ENCODE measurements at places on chromosomes 3 and 15.

DNA sequence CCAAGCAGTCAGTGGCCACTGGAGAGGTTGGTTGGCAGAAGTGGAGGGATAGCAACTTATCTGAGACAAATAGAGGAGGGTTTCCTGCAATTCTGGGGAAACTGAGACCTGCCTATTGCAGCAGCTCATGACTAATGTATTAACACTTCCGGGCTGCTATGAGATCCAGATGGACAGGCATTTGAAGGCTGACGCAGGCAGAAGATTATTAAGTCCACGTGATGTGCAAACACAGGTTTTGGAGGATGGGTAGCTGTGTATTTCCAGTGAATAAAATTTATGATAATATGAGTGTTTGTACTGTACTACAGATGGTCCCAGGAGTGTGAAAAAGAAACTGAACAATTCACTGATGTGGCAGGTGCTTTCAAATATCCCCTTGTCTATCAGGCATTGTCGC, 28.5 kb upstream of the CFAP161 start:
- no peak for DNase-seq

GRCh38 chr3:127411083-127411727, 123.4 kb upstream of the PRR20G start:
- no peak for DNase-seq

DNA sequence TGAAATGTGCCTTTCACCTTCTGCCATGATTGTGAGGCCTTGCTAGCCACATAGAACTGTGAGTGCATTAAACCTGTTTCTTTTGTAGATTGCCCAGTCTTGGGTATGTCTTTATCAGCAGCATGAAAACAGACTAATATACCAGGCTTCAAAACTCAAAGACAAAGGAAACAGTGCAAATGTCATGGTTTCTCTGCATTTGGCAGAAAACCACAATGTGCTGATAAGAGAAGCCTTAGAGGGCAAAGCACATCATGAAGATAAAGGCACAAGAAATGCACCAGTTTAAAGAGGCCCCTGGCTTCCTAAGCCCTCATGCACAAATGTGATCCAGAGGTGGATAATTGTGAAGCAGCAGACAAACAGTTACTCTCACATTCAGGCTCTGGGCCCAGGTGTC, 259.2 kb downstream of the CPNE4 start:
- DNase-seq = no peak

GRCh38 chr15:71790081-71790480, 20.3 kb upstream of the NR2E3 start:
- DNase-seq = no peak

GRCh38 chr15:96261575-96262034, 68.9 kb upstream of the NR2F2 start:
- DNase-seq = no peak

DNA sequence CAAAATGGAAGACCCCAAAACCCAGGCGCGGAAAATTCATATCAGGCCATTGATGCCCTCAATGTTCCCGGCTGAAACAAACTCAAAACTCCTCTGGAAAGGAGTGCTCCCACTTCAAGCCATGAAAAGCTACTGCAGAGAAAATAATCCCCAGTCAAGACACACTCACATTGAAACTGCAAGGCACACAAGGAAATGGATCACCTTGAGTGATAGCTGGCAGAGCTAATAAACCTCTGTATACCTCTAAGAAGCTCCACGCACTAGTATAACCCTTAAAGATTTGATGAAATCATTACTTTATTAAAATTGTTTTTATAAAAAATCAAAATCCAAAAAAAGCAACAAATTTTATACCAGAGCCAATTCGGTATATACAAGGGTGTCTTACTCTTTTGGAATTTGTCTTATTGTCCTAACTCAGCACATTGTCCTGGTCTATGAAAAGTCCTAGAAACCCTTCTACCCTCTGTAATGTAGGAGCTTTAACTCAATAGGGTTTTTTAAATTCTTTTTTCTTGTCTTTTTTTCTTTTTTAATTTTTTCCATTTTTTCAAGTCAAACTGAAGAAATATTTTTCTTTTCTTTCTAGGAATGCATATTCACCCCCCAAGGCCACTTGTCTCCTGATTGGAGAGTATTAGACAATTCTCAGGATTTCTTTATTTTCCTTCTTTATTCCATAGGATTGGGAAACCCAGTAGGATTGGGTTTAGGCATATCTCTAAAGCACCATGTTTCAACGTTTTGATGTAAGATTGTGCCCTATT, 8.5 kb downstream of the CCR5AS start:
- no peak for DNase-seq

- DNase-seq = no peak
Observed at GRCh38 chr3:122251428-122251827, 68.0 kb downstream of the CASR start.

DNA sequence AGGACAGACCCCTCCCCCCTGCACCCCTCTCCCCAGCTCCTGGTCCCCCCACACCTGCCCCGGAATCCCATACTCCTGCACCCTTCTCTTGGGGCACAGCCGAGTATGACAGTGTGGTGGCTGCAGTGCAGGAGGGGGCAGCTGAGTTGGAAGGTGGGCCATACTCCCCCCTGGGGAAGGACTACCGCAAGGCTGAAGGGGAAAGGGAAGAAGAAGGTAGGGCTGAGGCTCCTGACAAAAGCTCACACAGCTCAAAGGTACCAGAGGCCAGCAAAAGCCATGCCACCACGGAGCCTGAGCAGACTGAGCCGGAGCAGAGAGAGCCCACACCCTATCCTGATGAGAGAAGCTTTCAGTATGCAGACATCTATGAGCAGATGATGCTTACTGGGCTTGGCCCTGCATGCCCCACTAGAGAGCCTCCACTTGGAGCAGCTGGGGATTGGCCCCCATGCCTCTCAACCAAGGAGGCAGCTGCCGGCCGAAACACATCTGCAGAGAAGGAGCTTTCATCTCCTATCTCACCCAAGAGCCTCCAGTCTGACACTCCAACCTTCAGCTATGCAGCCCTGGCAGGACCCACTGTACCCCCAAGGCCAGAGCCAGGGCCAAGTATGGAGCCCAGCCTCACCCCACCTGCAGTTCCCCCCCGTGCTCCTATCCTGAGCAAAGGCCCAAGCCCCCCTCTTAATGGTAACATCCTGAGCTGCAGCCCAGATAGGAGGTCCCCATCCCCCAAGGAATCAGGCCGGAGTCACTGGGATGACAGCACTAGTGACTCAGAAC, 9.8 kb downstream of the MAP1A start:
- DNase-seq = no peak

GRCh38 chr15:78641102-78641748, at the start of gene CHRNB4:
TSS of gene CHRNB4 (minus strand) at chr15:78641210. CDS start at chr15:78641133, 77 bp downstream.
- DNase-seq = no peak

GRCh38 chr15:66779331-66780009, 77.4 kb downstream of the SMAD6 start:
- DNase-seq = no peak

GRCh38 chr3:60645801-60646200, 605.5 kb downstream of the FHIT start:
- no peak for DNase-seq

- no peak for DNase-seq
Observed at GRCh38 chr3:26683902-26684301, 61.3 kb downstream of the LRRC3B start.

GRCh38 chr3:23444386-23444785, 241.3 kb downstream of the UBE2E2 start:
- DNase-seq = no peak

- DNase-seq = no peak
Observed at GRCh38 chr15:90234096-90234988, at the start of gene GDPGP1. TSS of gene GDPGP1 (plus strand) at chr15:90234209. CDS start at chr15:90240909, 6,700 bp downstream.

DNA sequence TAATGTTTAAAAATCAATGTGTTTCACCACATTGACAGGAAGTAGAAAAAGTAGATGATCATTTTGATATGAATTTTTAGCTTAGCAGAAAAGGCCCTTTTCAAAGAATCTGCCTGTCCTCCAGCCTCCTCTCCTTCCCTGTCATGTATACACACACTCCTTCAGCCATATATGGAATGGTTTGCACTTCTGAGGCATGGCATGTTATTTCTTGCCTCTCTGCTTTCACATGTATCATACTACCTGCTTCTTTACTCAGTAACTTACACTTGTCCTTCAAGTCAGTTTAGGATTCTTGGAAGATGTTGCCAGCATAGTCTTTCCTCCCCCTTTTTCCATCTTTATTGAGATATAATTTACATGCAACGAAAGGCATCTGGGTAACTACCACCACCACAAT, 79.0 kb downstream of the REC114 start:
- no peak for DNase-seq

DNA sequence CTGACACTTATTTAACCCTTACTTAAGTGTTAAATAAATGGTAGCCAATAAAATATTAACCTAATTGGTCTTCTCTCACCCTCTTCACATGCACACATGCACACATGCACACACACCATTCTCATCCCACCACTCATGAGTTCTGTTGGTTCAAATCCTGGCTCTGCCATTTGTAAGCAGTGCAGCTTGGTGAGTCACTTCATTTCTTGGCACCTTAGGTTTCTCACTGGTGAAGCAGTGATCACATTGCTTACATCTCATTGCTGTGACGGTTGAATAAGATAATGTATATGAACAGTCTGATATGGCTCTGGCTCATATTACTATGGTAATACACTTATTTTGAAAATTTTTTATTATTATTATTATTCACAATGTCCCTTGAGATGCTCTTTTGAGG, 33.8 kb downstream of the RIOX2 start:
- no peak for DNase-seq

DNA sequence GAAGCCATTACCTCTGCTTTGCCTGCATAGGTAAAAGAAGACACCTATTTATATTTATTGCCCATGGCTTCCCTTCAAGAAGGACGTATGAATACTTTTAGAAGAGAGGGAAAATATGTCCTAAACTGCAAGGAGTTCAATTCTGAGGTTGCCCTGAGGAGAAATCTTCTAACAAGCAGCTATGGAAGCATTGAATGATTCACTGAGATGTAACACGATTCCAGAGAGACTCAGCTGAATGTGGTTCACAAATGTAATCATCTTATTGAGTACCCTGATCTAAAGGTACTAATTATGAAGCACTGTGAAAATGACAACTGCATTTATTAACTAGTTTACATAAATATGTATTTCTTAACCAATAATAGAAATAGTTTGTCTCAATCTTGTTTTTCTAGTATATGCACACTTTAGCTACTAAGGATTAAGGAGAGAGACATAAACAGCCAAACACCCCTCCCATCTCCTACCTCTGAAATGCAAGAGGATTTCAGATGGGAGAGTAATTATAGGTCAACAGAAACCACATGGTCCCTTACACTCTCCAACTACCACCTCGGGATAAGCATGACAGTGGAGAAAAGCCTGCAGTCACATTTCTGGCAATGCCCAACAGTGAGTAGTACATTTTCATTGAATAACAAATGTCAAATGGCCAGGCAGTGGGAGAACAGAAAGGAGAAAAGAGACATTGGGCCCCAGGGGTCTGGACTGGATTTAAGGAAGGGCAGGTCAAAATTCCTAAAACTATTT, 506.2 kb upstream of the IL12A start:
- DNase-seq = no peak

DNA sequence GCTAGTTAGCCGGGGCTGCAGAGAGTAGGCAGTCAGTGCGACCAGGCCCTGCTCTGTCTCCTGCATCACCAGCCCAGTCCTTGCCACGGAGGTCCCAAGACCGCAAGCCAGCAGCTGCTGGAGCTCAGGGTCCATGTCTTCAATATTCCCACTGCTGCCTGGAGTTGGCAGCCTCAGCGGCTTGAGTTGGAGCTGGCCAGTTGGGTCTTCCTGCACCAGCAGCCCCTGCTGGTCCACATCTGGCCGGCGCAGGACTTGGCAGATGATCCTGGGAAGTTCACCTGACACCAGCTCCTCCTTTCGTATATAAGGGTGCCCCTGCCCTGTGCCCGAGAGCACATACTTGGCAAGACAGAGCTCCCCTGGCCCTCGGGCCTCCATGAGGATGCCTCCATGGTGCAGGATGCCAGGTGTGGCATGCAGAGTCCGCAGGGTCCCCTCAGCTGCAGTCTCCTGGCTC, 5.7 kb downstream of the XIRP1 start:
- no peak for DNase-seq
